ENCODE measurements at places on chromosomes 12 and 14.

GRCh38 chr12:129901254-129901653 lies 2.6 kb downstream of the TMEM132D start:
- no peak for DNase-seq

- no peak for DNase-seq
Observed at GRCh38 chr14:24639270-24639669, 5.3 kb upstream of the GZMB start.

GRCh38 chr14:82911930-82912329 lies 1378.3 kb upstream of the SEL1L start:
- DNase-seq: no peak

DNA sequence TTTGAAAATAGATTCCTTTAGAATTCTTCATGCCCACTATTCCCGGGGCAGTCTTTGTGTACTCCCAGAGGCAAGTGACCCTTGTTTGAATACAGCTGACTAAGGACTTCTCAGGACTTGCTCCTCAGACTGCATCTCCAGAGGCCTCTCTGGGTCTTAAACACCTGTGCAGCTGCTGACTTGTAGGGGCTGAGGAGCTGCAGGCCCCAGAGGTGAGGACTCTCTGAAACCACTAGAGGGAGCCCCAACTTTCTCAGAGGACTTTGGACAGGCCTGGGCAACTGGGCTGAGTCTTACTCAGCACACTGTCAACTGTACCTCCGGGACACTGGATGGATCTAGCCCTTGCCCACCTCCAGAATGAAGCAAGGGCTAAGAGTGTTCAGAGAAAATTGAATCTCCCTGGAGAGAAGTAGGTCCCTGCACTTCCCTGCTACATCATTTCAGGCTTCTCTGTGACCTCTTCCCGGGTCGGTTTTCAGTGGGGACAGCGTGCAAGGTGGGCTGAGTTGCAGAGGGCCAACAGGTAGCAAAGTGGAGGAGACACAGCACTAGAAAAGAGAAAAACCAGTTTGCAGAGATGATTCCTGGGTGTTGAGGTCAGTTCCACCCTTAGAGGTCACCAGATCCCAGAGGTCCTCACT lies 164.6 kb downstream of the TMEM117 start:
- DNase-seq: no peak

DNA sequence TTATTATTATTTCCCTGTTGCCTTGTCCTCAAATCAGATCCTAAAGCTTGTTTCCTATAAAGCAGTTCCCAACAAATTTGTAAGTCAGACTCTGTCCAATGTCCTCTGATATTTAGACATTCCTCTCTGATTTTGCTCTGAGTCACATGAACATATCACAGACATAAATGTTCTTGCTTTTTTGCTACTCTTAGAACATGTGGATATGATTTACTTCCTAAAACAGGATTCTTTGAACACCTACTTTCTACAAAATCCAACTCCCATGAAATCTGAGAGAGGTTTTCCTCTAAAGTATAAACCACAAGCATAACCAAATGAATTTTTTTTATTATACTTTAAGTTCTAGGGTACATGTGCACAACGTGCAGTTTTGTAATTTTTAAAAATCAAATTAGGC lies 181.3 kb upstream of the SLC38A2 start:
- DNase-seq: no peak

DNA sequence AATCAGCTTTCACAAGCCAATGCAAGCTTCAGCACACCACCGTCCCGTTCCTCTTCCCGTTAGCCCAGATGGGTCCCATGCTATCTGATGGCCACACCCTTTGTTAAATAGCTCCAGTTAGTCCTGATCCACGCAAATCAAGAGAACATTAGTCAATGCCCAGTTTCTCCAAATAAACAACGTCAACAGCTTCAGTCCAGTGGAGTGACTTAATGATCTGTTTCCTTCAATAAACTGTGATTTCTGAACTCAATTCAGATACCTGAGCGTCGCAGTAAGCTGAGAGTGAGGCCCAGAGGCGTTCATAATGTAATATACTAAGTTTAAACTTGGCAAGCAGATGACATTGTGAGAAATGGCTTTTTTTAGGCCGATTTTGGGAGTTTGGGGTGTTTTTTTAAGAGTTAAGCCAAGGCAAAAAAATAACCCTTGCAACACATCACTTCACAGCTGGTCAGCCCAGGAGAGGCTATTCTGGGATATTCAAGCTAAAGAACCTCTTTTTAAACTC lies 112.3 kb downstream of the ZFP36L1 start:
- DNase-seq: no peak

All from esophagus squamous epithelium (tissue), 5 donors.